ENCODE measurements at places on chromosomes 7 and 10.

DNA sequence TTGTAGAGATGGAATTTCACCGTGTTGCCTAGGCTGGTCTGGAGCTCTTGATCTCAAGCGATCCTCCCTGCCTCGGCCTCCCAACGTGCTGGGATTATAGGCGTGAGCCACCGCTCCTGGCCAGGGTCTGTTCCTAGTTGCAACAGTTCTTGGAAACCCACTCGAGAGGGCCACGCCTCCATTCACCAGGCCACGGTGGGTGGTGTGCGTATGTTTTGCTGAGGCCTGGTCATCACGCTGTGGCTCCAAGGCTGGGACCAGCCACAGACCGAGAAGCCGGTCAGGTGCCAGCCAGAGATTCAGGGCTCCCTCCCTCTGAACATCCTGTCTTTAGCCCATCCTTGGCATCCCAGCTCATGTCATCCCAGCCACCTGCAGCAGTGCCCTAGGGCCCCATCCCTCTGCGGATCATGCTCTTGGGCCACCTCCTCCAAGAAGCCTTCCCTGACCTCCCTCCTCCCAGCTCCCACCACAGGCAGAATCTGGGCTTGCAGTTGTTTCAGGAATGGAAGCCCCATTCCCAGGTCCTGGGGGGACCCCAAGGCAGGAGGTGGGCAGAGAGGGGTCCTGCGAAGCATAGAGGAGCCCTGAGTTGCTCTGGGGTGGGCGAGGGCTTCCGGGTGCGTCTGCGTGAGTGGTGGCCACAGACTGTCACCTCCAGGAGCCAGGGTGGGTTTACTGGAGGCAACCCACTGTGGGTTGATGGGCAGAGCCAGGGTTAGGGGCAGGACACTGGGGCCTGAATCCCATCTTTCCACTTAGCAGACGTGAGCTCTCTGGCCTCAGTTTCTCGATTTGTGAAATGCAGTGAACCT, 5.2 kb downstream of the LAT2 start:
- DNase-seq, result no peak

DNA sequence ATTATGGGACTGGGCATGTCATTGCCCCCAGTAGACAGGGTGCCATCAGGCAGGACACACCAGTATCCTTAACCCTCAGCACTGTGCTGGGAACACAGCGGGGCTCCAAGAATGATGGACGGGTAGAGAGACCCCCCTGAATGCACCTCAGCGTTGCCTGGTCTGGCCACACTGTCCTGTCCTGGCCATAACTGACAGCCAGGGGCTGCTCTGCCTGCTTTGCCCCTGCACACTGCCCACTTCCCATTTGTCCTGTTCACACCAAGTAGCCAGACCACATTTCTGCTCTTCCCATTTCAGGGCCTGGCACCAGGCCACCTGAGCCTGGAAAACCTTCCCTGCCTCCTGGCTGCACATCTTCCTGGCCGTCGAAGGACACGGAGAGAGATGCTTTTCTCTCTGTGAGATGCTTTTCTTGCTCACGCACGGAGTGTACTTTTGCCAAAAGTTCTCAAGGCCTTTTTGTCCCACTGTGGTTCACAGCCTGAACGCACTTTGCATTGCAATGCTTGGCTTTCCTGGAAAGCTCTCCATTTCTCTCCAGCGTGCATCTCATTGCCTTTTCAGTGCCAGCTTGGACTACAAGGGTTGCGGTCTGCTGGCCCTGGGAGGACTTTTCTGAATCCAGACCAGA, 131.0 kb upstream of the EEPD1 start:
- DNase-seq, result no peak

DNA sequence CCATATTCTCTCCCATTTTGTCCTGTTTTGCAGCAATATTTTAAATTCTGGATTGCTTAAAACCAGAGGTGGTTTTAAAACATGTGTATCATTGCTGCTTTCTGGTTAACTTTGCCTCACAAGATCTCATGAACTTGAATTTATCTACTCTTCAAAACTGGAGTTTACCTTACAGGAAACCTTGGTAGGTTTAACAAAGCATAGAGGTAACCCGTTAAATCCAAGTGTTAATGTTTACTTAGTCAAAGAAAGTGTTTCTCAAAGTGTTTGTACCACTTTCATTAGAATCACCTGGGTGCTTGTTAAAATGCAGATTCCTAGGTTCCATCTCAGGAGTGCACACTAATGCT, 44.0 kb upstream of the VDAC2 start:
- no peak for DNase-seq

- no peak for DNase-seq
Observed at GRCh38 chr10:91709394-91709798, 76.5 kb upstream of the PPP1R3C start.

DNA sequence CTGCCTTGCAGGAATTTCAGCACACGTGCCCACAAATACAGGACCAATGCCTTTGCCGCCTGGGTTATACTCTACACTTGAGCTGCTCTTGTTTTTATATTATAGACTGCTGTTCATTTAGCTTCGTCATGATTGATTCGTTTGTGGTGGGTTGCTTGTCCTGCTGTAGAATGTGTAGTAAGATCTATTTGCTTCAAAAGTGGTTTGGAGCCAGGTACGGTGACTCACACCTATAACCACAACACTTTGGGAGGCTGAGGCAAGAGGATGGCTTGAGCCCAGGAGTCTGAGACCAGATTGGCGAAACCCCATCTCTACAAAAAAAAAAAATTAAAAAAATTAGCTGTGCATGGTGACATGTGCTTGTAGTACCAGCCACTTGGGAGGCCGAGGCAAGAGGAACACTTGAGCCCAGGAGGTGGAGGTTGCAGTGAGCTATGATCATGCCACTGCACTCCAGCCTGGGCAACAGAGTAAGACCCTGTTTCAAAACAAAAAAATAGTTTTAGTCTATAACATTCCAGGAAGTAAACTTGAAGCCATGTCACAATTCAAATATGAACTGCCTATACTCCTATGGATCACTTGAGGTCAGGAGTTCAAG, 9.0 kb upstream of the RHBDD2 start:
- no peak for DNase-seq

- DNase-seq, result no peak
Observed at GRCh38 chr10:130335336-130335735, 199.1 kb downstream of the GLRX3 start.

GRCh38 chr7:30658479-30659074, 23.7 kb downstream of the CRHR2 start:
- no peak for DNase-seq

GRCh38 chr10:28993861-28994260, 295.0 kb upstream of the LYZL1 start:
- no peak for DNase-seq

GRCh38 chr7:46755120-46756034, 826.5 kb downstream of the TNS3 start:
- no peak for DNase-seq

DNA sequence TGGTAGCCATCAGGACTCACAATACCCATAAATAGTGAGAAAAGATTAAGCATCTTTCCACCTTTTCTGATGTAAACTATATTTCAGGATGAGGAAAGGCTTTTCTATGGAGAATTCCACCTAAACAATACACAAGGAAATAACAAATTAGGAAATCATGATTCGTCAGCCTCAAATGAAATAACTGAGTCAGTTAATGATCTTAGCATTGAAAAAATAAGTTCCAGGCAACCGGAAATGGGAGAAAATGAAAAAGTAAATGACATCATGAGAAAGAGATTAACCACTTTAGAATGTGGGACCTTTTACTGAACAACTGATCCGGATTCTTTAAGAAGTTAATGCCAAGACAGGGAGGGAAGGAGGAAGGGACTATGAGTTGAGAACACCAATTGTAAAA, 742.3 kb downstream of the TNS3 start:
- DNase-seq, result no peak

DNA sequence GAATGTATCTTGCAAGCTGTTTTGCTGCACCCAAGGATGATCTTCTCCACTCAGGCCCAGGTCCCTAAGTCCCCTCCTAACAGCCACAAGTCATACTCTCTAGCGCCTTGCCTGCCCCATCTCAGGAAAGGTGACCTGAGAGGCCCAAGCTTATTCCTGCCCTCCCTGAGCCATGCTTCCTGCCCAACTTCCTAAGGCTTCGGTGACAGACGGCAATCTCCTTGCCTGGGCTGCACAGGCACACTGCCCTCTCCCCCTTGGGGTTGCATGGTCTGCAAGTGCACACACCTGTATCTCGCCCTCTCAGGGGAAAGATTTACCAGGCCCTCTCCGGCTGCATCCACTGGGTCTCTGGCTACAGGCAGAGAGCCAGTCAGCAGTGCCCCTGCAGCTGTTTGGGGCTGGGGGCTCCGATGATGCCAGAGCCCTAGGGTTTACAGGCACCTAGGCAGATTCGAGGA, 771 bp upstream of the ADIRF start:
- no peak for DNase-seq

- DNase-seq, result no peak
Observed at GRCh38 chr7:34567906-34568305, 90.1 kb upstream of the NPSR1 start.

- no peak for DNase-seq
Observed at GRCh38 chr7:127207806-127208205, 44.9 kb downstream of the GRM8 start.

DNA sequence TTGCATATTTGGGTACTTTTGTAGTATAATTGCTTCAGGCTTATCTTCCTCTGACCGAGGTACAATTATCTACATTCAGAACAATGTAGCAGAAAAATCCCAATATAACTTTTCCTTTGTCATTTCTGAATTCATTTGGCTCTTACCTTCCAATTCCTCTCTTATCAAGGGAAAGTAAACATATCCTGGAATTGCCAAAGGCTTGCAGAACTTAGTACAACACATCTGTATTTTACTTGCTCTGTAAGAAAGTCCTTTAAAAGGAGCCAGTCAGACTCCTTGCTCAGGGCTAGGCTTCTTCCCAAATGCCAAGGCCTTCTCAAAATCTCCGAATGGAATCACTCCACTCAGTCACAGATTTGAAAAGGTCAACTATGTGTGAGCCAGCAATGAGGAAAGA, 43.3 kb upstream of the ABCB4 start:
- no peak for DNase-seq

GRCh38 chr7:93407239-93407638, 167.3 kb downstream of the CALCR start:
- no peak for DNase-seq

DNA sequence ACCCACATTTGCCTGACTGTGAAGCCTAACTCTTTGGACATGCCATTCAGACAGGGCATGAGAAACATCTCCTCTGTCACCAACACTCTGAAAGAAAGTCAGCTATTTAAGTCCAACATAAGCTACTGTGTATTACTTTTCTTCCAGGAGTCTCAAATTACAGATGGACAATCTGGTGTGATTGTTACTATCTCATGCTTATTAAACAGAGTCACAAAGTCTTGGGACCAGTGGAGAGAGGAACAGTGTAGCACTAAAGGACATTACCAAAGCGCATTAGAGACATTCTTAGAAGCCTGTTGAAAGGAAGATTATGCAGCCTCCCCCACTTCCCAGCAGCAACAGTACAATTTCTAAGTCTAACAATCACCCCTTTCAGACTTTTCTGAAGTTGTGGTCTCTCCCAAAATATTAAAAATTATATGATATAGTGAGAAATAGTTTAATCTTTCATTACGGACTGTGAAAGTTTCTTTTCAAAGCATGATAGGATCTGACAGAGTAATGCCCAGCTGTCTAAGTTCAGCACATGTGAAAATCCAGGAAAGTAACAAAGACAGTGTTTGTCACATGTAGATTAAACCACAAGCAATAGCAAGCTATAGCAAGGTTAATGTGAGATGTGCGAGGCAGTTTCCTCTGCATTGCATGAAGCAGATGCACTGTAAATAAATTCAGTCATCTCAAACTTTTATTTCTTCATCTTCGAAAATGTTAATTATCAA, 280.9 kb upstream of the FZD8 start:
- DNase-seq, result no peak

Measured in HS-27A (cell line).